ENCODE measurements at places on chromosomes 3 and 15.
A peak's percentile ranks its signal among the peaks of the same experiment; 100 is the strongest.

DNA sequence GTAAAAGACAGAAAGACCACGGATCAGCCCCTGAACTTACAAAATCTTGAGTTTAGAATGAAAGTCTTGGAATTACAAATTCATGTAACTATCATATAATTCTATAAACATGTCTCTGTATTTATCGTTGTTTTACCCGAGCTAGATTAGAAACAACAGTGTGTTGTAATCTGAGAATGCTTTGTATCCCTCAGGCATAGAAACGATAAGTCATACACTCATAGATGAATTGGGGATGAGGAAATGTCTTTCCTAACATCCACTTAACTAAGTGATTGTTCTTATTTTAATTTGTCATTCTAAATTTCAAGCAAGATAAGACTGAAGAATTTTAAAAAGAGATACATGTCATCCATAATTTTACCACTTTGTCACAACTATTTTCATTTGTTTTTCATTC, 165.3 kb downstream of the RYR3 start:
- no peak for DNase-seq

DNA sequence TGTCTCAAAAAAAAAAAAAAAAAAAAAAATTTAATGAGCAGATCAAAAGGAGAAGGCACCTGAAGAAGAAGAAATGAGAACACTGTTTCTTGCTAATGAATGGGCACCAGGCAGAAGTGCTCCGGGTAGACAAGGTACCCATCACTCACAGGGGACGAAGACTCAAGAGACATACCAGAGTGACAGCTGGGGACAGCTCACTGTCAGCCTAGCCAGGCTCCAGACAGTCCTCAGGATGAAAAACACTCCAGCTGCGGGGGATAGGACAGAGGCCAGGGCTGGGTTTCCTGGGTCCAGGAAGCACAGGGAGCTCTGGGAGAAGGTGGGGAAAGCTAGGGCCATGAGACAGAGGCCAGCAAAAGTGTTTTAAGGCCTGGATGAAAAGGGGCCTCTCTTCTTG, 48.5 kb upstream of the PARL start:
- no peak for DNase-seq

GRCh38 chr15:85619992-85620689, 174.6 kb downstream of the KLHL25 start:
- DNase-seq = no peak

DNA sequence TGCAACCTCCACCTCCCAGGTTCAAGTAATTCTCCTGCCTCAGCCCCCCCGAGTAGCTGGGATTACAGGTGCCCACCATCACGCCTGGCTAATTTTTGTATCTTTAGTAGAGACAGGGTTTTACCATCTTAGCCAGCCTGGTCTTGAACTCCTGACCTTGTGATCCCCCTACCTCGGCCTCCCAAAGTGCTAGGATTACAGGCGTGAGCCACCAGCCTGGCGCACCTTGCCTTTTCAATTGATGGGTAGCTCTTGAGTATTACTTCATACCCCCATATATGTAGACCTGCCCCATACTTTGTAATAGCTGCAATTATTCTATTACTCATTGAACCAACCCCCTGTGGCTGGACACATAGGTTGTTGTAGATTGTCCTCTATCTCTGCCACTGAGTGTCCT, 101.3 kb downstream of the LRRK1 start:
- DNase-seq = no peak

DNA sequence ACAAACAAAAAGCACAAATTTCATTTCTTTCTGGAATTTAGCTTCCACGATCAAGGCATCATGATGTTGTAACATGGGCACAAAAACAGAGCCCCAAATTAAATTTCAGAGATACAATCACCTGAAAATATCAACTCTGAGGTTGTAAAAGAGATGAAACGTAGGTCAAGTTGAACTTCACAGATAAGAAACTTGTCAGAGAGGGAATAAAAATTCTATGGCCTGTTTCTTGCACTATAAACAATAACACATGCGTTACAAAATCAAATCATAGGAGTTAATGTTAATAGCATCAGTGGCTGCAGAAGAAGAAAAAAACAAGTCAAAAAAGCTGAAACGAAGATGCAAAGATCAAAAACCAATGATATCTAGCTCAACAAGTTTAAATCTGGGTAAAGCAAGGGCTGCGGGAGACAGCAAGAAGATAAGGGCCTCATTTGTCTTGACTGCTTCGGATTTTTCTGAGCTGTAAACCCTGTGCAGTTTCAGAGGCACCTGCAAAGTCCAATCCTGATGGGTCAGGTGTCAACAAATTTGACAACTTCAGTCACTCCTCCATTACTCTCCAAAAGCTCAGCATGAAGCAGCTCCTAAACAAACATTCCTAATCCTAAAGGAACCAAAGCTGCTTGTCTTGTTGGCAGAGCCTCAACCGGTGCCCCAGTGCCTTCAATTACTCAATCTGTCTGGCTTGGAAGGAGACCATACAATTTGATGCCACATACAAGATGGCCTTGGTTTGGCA, 219.8 kb downstream of the STT3B start:
- DNase-seq = no peak

- no peak for DNase-seq
Observed at GRCh38 chr3:147304756-147305155, 101.6 kb downstream of the ZIC4 start.

- DNase-seq = no peak
Observed at GRCh38 chr3:49164983-49165720, 979 bp downstream of the CCDC71 start.

- no peak for DNase-seq
Observed at GRCh38 chr15:61119556-61119955, 109.5 kb downstream of the RORA start.

DNA sequence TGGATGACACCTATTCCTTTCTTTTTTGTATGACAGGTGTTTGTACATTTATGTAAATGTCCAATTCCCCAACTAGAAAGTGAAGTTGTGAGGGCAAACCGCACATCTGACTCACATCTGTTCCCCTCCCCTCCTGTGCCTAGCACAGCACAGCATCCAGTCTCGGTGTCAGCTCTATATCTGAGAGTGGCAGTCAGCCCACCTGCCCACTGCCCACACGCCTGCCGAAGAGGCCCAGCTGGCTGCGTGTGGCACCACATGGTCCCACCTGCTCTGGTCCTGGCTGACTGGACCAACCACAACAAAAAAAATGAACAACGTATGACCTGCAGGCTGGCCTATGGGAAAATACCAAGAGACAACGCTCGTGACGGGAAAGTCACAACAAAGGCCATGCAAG, 62.8 kb downstream of the XXYLT1 start:
- peak; percentile 38 for DNase-seq

DNA sequence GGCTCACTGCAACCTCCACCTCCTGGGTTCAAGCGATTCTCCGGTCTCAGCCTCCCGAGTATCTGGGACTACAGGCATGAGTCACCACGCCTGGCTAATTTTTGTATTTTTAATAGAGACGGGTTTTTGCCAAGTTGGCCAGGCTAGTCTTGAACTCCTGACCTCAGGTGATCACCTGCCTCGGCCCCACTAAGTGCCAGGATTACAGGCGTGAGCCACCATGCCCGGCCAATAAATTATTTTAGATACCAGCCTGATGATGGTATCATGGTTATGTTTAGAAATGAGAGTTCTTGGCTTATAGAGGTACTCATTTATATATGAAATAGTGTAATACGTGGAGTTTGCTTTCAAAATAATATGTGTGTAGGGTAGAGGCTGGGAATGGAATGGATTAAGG, 119.4 kb downstream of the NEO1 start:
- no peak for DNase-seq

DNA sequence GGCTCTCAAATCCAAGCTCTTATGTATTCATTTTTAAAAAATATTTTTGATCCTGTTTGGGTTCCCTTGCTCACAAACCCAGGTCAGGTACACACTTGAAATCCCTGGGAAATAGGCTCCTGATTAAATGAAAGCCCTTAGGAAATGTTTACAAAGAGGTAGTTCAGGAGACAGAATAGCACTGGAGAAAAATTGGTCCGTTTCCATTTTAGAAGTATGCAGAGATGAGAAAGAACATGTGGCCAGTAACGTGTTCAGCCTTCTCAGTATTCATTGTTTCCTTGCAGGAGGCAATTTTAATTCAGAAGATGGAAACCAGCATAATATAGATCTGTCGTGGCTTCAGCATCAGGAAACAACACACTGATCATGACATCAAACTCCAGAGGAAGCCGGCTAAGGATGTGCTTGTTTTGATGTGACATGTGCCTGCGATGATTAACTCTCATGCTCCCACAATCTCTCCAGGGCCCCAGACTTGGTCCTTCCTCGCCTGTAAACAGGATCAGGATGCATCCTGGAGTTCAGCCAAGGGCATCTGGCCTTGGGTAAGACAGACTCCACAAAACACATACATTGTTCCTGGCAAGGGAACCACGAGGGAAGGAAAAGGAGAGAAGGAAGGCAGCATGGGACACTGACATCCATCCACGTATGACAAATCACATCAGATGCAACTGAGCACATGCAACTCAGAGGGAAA, 350.5 kb upstream of the THBS1 start:
- no peak for DNase-seq

DNA sequence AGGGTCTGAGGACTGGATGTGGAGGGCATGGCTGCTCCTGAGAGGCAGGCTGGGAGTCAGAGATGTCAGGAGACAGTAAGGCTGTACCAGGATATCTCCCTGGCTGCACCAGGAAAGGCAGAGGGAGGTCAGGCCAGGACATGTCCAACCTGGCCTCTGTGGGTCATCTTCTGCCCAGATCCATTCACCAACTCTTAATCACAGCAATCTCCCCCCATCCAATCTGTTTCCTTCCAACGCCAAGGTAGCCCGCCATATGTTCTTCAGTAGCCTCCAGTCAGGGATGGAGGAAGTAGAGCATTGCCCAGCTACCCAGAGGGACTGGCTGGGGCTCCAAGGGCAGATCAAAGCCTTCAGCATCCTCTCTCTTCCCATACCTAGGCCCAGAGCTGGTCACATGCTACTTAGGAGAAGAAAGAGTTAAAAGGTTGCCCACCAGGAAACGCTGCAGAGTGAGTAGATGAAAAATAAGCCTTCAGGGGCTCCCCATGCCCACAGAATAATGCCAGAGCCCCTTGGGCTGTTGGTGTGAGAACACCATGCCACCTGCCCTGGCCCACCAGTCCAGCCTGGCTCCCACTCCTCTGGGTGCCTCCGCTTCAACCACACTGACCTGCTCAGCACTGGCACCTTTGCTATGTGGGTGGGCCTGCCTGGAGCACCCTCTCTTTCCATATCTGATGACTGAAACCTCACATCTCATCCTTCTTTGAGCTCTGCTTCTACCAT, 176.8 kb downstream of the MEGF11 start:
- DNase-seq = no peak

DNA sequence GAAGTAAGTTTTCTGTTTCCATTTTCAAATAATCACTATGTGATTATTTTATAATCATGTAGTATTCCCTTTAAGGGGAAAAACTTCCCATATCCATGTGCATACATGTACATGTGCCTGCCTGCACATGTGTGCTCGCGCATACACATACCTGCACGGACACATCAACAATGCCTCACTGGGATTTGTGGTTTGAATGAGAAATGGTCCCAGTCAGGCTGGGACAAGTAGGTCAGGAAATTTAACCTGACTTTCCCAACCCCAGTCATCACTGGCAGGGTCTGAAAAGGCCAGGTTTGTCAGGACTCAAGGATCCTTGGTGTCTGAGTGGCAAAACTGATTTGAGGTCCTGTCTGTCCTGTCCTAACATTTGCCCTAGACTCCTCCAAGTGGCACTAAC, 109.3 kb upstream of the MRPS22 start:
- DNase-seq = no peak

DNA sequence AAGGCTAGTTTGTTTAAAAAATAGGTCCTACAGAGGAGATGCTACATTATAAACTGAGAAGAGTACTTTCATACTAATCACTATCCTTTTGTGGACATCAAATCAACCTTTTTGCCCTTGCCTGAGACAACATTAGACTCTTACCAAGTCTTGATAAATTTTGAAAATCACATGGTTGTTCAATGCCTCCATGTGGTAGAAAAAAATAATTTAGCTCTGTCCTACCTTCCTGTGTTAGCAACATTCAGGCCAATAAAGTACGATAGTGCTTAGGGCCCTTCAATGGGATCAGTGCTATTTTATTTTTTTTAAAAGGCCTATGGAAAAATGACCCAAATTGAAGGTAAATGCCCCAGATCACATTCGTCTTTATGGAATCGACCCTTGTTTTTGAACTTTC, 5.0 kb upstream of the UBE2E1 start:
- no peak for DNase-seq

DNA sequence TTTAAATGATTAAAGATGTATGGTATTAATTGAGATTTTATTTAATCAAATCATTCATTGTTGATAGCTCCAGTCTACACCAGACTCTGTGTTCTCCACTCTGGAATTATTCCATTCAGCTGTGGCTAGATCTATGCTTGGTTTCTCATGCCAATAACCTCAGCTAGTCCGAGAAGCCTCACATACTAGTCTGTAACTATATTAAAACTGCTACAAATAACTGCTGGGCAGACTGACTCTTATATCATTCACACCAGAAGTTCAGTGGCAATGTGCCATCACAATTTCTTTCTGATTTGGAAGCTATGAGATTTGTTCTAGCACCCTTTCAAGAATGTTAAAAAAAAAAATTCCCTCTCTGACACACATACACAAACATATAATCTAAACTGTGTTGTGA, 947.3 kb downstream of the ROBO1 start:
- DNase-seq = no peak

GRCh38 chr15:64017082-64017588, 29.1 kb downstream of the DAPK2 start:
- DNase-seq = no peak

DNA sequence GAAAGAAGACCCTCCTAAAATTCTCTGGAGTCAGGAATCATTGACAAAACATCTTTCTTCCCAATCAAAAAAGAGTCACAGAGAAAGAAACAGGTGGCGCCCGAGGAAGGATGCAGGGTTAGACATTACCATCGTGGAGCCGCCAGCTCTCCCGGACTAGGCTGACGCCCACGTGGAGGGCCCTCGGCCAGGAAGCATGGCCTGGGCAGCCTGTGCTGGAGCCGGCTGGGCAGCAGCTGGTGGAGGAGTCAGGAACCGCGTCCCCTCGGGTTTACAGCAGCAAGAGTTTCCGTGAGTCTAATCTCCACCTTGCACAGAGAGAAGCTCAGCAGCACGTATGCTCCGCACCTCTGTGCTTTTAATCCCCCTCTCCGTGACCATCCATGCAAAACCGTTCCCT, 533.7 kb upstream of the ATP11B start:
- DNase-seq = no peak

GRCh38 chr15:91849180-91849579, 4.3 kb upstream of the SLCO3A1 start:
- DNase-seq = no peak

- DNase-seq = no peak
Observed at GRCh38 chr3:36303286-36303685, 77.0 kb upstream of the STAC start.

DNA sequence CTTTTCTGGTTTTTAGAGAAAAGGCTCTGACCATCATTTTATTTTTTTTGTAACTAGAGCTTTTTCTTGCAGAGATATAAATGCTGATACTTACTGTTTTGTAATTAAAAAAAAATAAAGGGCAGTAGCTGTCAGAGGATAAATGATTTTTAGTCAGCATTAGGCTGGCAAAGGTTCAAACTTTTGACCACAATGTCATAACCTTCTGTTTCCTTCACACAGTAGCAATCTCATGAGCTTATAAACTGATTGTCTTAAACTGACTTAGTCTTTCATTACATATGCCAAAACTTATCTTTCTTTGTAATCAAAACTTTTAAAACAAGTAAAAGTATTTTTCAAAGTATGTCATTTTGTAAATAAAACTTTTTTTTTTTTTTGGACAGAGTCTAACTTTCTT, 841.9 kb downstream of the OTOL1 start:
- no peak for DNase-seq

All from T-helper 2 cell (primary cell).